ENCODE measurements at places on chromosomes 12 and 14.

- no peak for DNase-seq
These were observed 73.3 kb downstream of the NCOR2 start for GRCh38 chr12:124493809-124494750.

DNA sequence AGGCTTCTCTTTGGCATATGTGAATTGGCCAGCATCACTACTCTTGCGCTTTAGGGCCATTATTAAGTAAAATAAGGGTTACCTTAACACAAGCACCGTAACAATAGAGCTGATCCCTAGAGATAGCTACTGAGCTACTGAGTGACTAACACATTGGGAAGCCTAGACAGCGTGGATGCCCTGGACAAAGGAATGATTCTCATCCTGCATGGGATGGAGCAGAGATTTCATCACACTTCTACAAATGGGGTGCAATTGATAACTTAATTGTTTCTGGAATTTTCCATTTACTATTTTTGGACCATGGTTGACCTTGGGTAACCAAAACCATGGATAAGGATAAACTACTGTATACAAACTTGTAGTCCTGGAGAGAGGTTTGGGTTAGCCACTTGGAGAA, 57.1 kb downstream of the FBXO34 start:
- DNase-seq = no peak

DNA sequence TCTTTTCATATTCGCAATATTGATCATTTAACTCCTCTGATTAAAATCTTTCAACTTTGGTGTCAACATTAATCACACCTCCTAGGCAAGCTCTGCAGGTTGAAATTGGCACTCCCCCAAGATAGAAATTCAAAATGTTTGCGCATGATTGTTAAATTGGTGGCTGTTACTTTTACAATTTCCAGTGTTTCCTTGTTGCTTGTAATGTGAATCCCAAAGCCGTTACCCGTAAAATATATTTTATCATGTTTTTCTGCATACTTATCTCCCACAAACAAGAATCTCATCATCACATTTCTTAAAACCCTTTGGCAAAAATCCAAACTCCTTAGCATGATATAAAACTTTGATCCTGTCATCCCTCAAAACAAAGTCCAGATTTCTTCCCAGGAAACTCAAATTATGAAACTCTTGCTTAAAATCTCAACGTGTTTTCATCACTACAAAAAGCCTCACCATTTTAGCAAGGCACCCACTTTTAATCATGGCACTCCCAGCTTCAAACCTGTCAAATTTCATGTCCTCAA, 14.7 kb downstream of the RTL1 start:
- no peak for DNase-seq

- no peak for DNase-seq
These were observed 16.0 kb downstream of the TRMT5 start for GRCh38 chr14:60964904-60965303.

- DNase-seq = no peak
These were observed 489.1 kb upstream of the SYT1 start for GRCh38 chr12:78375461-78375860.

DNA sequence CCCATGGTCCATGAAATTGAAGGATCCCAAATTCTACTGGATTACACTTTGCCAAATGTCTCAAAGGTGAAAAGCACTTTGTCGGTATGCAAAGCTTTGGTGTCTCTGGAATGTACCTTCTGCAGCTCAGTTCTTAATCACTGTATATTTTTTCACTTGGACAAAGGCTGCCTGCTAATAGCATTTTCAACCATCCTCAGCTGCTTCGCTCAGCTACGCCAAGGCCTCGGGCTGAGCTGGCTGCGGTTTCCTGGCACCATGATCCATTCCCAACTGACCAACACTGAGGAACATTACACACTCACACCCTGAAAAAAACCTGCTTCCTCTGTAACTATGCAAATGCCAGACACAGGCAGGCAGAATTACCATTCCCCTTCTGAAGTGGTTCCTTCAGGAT, 335.2 kb downstream of the DPF3 start:
- DNase-seq = peak; percentile 14

- DNase-seq = no peak
These were observed 52.3 kb upstream of the RFLNA start for GRCh38 chr12:124242529-124243065.

DNA sequence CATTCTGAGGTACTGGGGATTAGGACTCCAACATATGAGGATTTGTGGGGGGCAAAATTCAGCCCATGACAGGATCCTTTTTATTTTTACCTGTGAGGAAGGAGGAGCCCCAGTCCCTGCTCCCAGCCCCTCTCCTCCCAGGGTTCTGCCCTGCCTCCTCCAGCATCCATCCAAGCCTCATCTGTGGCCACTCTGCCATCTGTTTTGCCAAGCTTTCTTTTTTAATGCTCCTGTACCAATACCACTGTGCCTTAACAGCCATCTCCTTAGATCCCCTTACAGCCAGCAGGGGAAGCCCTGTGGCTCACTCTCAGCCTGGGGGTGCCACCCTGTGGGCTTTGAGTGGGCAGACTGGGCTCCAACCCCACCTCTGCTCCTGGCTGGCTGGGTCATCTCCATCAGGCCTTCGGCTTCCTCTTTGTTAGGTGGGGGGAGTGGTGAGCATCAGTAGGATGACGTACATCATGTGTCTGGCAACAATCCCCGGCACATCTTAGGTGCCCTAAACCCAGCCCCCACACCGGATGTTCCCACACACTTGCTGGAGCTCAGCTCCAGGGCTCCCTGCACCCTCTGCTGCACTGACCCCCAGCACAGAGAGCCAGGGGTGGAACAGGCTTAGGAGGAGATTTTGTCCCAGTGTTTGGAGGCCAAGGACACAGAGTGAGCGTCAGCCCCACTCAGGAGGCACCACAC, 40.2 kb downstream of the CYP46A1 start:
- no peak for DNase-seq

GRCh38 chr12:131060011-131060703, 106.5 kb downstream of the ADGRD1 start:
- no peak for DNase-seq

- DNase-seq = no peak
These were observed 201.4 kb upstream of the PWP1 start for GRCh38 chr12:107484230-107484629.

- peak; percentile 23 for DNase-seq
These were observed 89.0 kb downstream of the SCARB1 start for GRCh38 chr12:124774462-124775167.

- DNase-seq = no peak
These were observed 45.8 kb upstream of the TMED10 start for GRCh38 chr14:75222208-75222701.

GRCh38 chr14:24309538-24310264, at the start of gene LTB4R2:
Gene LTB4R2, plus strand, starts transcription at chr14:24310140. Its CDS starts 525 bp downstream, at chr14:24310665.
- no peak for DNase-seq

DNA sequence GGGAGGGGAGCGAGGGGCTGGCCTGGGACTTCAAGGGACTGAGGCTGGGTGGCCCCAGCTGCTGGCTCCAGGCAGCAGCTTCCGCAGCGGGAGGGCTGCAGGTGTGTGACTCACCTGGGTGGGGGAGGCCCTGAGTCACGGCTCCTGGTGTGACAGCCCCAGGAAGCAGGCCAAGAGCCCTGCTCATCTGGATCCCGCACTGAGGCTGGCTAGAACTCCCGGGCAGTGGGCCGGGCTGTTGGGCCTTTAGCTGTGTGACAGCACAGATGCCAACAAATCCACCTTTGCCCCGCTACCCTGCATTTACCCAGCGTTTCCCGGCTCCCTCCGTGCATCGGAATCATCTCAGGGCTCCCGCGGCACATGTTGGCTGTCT, 180.0 kb upstream of the PRMT8 start:
- no peak for DNase-seq

- DNase-seq = no peak
These were observed 1.1 kb upstream of the JPH4 start for GRCh38 chr14:23579739-23580138.

DNA sequence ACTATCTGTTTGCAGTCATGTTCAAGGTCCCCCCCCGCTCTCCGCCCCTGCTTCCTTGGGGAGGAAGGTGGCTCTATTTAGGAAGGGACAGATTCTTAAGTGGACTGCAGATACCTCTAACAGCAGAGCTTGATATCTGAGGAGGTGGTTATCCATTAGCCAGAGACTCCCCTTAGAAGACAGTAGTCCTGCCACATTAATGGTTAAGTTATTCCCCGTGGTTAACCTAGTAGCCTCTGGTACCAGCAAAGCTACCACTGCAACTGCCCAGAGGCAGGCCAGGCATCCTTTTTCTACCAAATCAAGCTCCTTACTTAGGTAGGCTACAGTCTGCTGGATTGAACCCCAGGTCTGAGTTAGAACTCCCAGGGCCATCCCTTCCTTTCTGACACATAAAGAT, 162.1 kb upstream of the AVPR1A start:
- DNase-seq = no peak

DNA sequence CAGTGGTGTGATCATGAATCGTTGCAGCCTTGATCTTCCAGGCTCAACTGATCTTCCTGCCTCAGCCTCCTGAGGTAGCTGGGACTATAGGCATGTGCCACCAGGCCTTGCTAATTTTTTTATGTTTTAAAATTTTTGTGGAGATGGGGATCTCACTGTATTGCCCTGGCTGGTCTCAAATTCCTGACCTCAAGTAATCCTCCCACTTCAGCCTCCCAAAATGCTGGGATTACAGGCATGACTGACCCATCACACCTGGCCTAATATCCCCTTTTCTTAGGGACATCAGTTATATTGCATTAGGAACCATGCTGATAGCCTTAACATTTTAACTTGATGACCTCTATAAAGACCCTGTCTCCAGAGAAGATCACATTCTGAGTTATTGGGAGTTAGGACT, 42.8 kb downstream of the RASSF3 start:
- no peak for DNase-seq

DNA sequence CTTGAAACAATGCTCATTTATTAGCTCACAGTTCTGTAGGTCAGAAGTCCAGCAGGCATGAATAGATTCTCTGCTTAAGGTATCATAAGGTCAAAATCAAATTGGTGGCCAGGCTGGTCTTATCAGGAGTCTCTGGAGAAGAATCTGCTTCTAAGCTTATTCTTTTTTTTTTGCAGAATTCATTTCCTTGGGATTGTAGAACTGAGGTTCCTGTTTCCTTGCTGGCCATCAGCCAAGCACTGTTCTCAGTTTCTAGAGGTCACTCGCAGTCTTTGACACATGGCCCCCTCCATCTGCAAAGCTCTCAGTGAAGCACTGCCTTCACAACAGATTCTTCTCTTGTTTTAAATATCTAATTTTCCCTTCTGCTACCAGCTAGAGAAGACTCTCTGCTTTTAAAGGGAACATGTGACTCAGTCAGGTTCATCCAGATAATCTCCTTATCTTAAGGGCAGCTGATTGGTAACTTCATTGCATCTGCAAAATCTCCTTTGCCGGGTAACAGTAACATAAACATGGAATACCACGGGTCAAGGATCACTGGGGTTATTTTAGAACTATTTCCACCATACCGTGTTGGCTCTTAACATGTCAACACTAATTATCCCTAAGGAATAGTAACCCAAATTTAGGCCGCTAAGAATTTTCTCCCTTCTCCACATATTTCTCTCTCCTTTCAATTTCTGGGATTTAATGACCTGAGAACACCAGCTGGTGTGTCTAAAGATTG, 25.3 kb downstream of the RHOJ start:
- DNase-seq = no peak

- DNase-seq = no peak
These were observed 117.1 kb downstream of the DPF3 start for GRCh38 chr14:72776701-72777261.

DNA sequence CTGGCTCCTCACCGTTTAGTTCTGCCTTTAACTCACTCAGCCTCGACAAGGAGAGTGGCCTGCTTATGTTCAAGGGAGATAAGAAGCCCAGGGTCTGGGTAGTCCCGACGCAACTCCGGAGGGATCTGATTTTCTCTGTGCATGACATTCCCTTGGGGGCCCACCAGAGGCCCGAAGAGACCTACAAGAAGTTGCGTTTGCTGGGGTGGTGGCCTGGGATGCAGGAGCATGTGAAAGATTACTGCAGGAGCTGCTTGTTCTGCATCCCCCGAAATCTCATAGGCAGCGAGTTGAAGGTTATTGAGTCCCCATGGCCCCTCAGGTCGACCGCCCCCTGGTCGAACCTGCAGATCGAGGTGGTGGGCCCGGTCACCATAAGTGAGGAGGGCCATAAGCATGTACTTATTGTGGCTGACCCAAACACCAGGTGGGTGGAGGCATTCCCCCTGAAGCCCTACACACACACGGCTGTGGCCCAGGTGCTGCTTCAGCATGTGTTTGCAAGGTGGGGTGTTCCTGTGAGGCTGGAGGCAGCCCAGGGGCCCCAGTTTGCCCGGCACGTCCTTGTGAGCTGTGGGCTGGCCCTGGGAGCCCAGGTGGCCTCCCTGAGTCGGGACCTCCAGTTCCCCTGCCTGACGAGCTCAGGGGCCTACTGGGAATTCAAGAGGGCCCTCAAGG, 13.1 kb downstream of the CBLN3 start:
- DNase-seq = no peak

DNA sequence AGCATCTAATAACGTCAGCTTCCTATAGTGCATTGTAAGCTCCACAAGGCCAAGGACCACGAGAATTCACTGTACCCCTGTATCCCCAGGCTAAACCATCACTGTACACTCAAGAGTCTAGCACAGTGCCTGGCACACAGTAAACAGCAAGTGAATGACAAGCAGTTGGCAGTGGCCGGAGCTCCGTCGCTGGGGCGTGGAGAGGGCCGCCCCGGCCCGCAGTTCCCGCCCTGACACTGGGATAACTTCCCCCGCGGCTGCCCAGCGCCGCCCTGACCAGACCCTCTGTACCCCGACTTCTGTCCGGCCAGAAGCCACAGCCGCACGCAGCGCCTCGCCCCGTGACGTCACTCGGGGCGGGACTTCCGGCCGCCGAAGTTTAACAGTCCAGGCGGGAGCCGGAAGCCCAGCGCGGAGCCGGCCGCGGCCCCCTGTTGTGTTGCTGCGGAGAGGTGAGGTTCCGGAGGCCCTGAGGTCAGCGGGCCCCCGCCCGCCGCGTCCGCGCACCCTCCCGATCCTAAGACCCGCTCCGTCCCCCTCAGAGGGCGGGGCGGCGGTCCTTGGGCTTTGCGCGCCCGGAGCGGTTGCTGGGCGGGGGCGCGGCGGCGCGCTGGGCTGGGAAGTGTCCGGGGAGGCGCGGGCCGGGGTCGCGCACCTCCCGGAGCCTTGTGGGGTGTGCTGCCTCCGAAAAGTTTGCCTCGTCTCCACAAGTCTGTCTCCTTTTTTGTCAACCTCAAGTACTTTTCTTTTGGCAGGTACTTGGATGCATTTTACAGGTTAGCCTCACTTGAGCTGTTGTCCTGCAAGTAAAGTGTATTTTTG, at the start of gene NEDD1:
Gene NEDD1, plus strand, starts transcription at position 409 of the 822 bp plus-strand sequence. CDS start 2,503 bp downstream, outside the sequence.
- peak; percentile 81 for DNase-seq

GRCh38 chr14:45970621-45971020, 681.0 kb downstream of the RPL10L start:
- DNase-seq = no peak

- DNase-seq = peak; percentile 88
These were observed at the start of gene FBXL14 for GRCh38 chr12:1594261-1595025. Gene FBXL14, minus strand, starts transcription at chr12:1594581. Its CDS starts 515 bp downstream, at chr12:1594066.

DNA sequence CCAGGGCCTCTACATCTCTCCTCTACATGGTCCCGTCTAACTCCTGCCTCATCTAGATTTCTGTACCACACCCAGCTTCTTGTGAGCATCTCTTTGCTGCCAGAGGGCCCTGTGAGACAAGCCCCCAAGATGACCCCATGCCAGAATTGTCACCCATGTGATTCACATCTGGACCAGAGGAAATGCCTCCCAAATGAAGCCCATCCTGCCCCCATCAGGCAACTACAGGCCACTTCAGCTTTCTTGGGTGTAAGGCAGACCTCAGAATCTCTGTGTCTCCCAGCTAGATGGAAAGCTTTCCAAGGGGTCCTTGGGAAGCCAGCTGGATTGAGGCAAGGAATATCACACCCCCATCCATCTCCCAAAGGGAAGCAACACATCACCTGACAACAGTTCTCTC, 9.3 kb upstream of the OAS3 start:
- DNase-seq = no peak
